SJSA1 (cell line): ENCODE measurements at places on chromosomes 13 and 19. TPM values are rescaled to one million over a fixed set of nuclear protein-coding genes. Genes with fewer than 3 reads are reported as not detected.

Gene DAND5
- total RNA-seq, result 0.41 TPM in 1 of 2 replicates, not detected in the other

DNA sequence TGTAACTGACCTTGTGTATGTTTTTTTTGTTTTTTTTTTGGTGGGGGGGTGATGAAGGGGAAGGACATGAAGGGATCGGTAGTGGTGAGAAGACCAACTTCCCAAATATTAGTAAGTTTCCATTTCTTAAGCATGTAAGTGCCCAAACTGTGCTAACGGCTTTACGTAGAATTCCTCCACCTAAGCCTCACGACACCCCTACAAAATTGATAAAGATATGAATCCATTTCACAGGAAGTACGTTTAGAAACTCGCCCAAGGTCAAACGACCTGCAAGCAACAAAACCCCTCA, 649 bp downstream of the UQCRFS1 start:
- peak overlapping the region; percentile 98 for H3K27ac ChIP-seq
- peak; percentile 40 for DNase-seq
- 0 out of 2 replicates have a peak, but pooled peaks cover 5% of the 10 kb centered on the region for H3K27me3 ChIP-seq
- H3K4me1 ChIP-seq, result peaks cover 10% of the 10 kb centered on the region
- peaks cover 27% of the 10 kb centered on the region for H3K36me3 ChIP-seq
- H3K4me3 ChIP-seq, result peak overlapping the region; percentile 97

Gene IQCN
- total RNA-seq, result 0.13 and 0.22 TPM in 2 replicates

Gene ZNF432
- total RNA-seq, result 4.8 and 5.1 TPM in 2 replicates

DNA sequence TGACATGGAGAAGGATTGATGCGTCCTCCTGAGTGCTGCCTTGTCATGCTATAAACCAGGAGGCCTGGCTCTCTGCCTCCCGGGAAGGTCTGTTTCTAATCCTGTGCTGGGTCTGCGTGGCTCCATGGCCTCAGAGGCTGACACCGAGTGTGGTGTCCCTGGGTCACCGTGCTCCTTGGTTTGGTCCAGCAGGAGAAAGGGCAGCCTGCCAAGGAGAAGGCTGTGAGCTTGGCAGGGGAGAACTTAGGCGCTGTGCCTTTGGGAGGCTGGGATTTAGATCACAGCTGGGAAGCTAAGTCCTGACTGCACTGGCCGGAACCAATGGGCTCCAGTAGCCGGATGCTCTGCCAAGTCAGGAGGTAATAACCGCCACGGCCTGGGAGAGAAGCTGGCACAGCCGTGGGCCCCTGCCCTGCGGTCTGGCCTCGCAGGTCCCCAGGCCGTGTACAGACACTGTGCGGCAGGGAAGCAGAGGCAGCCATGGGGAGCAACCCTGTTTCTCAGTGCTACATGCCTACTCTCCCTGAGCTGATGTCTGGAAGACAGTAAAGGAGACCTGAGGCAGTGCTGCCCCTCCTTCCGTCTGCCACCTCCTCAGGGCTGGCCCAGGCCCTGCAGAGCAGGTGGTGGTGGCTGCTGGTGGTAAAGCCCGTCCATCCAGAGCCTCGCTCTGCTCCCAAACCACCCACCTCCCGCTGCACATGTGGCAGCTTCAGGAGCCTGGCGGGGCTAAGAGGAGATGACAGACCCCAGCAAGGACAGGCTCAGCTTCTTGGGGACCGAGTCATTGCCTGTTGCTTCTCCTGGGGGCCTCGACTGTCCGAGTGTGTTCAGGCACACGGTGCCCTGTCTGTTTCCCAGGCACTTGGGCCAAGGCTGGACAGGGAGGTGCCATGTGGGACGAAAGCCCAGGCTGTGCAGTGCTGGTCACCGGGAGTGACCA, 44.9 kb downstream of the C13orf46 start:
- no peak overlapping the region for H3K4me3 ChIP-seq
- H3K27ac ChIP-seq, result no peak overlapping the region
- peaks cover 31% of the 10 kb centered on the region for H3K4me1 ChIP-seq

DNA sequence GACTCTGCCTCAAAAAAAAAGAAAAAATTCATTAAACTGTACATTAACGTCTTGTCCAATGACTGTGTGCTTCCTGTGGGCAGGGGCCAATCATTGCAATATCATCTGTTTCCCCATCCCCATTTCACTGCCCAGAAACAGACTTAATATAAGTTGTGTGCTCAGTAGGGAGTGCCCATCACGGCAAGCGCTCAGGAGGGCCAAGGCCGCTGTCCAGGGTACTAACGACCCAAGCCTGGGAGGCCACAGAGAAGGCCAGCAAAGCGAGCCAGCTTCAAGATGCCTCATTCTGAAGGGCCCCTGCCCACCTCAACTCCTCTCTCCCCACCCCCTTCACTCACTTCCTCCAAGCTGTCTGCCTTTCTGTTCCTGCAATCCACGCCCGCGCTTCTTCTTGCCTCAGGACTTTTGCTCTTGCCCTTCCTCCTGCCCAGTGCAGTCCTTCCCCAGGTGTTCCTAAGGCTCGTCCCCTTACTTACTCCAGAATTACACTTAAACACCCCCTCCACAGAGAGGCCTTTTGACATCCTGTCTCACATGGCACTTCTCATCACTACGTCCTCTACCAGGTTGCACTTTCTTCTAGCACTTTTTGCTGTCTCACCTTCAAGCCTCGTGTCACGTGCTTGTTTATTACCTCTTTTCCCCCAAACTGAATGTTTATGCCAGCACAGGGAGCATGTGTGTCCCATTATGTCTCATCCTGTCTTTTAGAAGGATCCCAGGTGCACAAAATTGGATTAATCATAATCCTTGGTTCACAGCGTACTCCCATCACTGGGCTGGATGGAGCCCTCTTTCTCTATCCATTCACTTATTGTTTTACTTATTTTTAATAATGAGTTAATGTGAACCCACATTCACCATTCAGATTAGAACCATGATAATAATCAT, 11.3 kb upstream of the POU2F2 start:
- H3K27ac ChIP-seq, result no peak overlapping the region
- no peak for DNase-seq
- no peaks in the 10 kb centered on the region for H3K4me1 ChIP-seq
- H3K4me3 ChIP-seq, result no peak overlapping the region

DNA sequence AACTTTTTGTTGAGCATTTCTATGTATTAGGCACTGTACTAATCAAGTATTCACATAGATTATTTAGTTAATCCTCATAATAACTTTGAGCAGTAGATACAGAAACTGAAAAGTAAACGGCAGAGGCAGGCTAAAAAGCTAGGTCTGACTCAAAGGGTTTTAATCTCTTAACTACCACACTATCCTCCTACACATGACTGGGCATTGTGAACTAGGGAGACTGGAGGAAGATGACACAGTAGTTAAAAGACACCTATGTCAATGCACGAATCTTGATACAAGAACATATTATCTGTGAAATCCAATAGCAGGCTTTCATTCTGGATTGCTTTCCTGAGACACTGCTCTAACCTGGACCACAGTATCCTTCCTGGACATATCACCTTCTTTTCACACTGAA, 36.3 kb downstream of the MICU2 start:
- peaks cover 7% of the 10 kb centered on the region; the same call in 1 of the 2 replicates for H3K4me1 ChIP-seq
- DNase-seq, result no peak
- no peaks in the 10 kb centered on the region for H3K27me3 ChIP-seq
- no peak overlapping the region for H3K4me3 ChIP-seq
- peaks cover 20% of the 10 kb centered on the region for H3K36me3 ChIP-seq

Gene WDR87
- 0.03 TPM in 1 of 2 replicates, not detected in the other for total RNA-seq

- H3K4me1 ChIP-seq, result no peaks in the 10 kb centered on the region
- no peaks in the 10 kb centered on the region for H3K27me3 ChIP-seq
- H3K27ac ChIP-seq, result no peak overlapping the region
- H3K36me3 ChIP-seq, result no peaks in the 10 kb centered on the region
- no peak for DNase-seq
Measured at GRCh38 chr13:65036999-65037398, 2193.1 kb downstream of the PCDH9 start.

DNA sequence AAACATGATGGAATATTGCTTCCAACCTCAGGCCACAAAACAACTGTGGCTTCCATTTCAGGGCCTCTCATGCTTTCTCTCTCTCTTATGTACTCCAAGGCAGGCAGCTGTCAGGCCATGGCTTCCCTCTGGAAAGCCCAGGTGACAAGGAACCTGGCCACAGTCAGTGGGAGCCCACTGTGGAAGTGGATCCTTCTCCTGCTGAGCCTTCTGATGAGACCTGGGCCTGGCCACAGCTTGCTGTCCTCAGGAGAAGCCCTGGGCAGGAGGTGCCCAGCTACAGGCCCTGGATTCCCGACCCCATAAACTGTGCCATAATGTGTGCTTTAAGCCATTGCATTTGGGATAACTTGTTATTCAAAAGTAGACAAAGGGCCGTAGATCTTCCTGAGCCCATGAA, 71.2 kb downstream of the SPACA7 start:
- H3K27me3 ChIP-seq, result peaks cover 93% of the 10 kb centered on the region
- H3K36me3 ChIP-seq, result no peaks in the 10 kb centered on the region
- H3K27ac ChIP-seq, result no peak overlapping the region

- DNase-seq, result no peak
- H3K36me3 ChIP-seq, result 0 out of 2 replicates have a peak, but pooled peaks cover 3% of the 10 kb centered on the region
- H3K4me3 ChIP-seq, result peak overlapping the region; percentile 51
- no peak overlapping the region for H3K27ac ChIP-seq
- H3K4me1 ChIP-seq, result peaks cover 5% of the 10 kb centered on the region; the same call in 1 of the 2 replicates
Measured at GRCh38 chr19:52138278-52138982, 1.3 kb downstream of the ZNF616 start.

DNA sequence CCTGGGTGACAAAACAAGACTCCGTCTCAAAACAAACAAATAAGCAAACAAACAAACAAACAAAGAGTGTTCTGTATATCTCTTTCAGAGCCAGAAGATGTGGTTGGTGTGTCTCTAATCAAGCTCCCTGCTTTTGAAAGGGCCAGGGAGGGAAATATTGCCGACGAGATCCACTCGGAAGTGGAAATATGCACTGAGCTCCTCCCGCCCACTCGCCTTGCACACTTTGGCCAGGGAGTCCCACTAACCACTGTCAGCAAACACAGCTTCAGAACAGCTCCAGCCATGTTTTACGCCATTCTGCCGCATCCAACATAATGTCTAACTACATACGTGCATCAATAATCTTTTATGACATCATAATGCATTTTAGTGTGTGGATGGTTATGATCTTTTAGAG, 155.5 kb upstream of the VSTM2B start:
- no peaks in the 10 kb centered on the region for H3K36me3 ChIP-seq
- H3K27me3 ChIP-seq, result no peaks in the 10 kb centered on the region
- H3K4me3 ChIP-seq, result no peak overlapping the region

- no peak overlapping the region for H3K4me3 ChIP-seq
- no peaks in the 10 kb centered on the region for H3K4me1 ChIP-seq
- no peak overlapping the region for H3K27ac ChIP-seq
- no peak for DNase-seq
- H3K27me3 ChIP-seq, result no peaks in the 10 kb centered on the region
Measured at GRCh38 chr19:49887665-49888509, 8.8 kb downstream of the IL4I1 start.

GRCh38 chr13:99119656-99120055, 81.0 kb upstream of the UBAC2 start:
- H3K4me3 ChIP-seq, result no peak overlapping the region
- no peak for DNase-seq
- H3K36me3 ChIP-seq, result no peaks in the 10 kb centered on the region
- H3K4me1 ChIP-seq, result peaks cover 20% of the 10 kb centered on the region
- no peak overlapping the region for H3K27ac ChIP-seq

GRCh38 chr13:46202188-46202795, 9.4 kb upstream of the LRRC63 start:
- H3K27me3 ChIP-seq, result no peaks in the 10 kb centered on the region
- H3K4me3 ChIP-seq, result no peak overlapping the region
- no peaks in the 10 kb centered on the region for H3K36me3 ChIP-seq
- no peaks in the 10 kb centered on the region for H3K4me1 ChIP-seq
- no peak for DNase-seq

Gene IGSF23
- total RNA-seq, result 0.37 TPM in 1 of 2 replicates, not detected in the other
